ENCODE measurements at places on chromosomes 5 and 9.

DNA sequence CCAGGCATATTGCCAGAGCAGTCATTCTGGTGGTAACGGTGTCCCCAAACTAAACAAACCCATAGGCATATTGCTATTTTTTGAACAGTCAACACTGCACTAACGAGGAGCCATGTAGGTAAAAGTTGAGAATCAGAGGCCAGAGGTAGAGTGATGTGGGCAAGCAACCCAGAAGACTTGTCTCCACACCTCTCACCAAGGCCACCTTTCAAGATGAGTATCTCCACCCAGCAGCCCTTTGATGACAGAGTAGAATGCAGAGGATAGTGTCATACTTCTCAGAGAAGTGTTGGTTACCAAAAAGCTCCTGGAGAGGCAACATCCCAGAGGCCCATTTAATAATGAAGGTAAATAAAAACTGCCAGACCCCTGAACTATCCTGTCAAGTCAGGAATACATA lies 63.9 kb downstream of the FCHO2 start:
- DNase-seq, result no peak

DNA sequence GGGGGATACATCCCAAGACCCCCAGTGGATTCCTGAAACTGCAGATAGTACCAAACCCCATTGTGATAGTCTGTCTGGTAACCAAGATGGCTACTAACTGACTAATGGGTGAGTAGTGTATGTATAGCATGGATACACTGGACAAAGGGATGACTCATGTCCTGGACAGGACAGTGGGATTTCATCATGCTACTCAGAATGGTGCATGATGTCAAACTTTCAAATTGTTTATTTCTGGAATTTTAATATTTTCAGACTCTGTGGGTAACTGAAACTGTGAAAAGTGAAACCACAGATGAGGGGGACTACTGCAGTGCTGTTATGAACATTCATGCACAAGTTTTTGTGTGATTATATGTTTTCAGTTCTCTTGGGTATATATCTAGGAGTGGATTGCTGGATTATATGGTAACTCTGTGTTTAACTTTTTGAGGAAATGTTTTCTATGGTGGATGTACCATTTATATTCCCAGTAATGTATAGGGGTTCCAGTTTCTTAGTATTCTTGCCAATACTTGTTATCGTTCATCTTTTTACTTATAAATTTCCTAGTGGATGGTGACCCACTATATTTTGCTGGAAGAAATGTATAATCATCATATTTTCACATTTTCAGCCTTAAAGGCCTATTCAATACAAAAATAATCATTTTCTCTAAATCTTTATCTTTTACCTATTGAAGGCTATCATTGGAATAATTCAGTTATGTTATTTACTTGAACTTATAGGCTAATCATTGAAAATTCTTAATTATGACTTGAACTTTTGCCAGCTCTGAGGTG lies 140.9 kb downstream of the NR3C1 start:
- no peak for DNase-seq

DNA sequence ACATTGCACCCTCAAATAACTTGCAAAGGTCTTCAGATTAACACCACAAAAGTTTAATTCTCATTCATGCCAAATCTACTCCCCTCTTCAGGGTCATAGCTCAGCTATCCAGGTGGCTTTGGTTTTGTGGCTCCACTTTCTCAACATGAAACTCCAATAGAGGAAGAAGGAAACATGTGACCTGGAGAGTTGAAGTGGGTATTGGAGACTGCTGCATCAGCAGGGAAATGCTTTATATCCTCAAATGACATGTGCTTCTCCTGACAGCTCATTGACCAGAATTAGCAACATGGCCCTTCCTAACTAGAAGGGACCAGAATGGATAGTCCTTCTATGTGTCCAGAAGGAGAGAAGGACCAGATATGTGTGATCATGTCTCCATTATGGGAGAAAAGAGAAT lies 73.6 kb downstream of the TLR4 start:
- DNase-seq, result no peak

DNA sequence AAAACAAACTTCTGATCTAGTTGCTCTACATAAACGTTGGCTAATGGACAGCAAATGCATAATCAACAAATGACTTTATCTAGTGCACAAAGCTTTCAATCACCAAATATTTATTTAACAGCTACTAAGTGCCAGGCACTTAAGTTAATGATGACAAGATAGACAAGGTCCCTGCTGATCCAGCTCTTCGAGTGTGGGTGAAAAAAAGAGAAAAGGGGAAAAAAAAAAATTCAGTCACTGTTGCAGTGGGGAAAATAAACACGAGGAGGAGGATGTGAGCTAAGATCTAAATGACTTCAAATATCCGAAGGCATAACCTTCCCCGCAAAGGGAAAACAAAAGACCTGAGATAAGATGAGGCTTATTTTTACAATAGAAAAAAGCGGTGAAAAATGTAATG lies 9.6 kb downstream of the PSIP1 start:
- no peak for DNase-seq

GRCh38 chr9:123562844-123563346 lies 206.9 kb downstream of the CRB2 start:
- DNase-seq, result peak; percentile 15

DNA sequence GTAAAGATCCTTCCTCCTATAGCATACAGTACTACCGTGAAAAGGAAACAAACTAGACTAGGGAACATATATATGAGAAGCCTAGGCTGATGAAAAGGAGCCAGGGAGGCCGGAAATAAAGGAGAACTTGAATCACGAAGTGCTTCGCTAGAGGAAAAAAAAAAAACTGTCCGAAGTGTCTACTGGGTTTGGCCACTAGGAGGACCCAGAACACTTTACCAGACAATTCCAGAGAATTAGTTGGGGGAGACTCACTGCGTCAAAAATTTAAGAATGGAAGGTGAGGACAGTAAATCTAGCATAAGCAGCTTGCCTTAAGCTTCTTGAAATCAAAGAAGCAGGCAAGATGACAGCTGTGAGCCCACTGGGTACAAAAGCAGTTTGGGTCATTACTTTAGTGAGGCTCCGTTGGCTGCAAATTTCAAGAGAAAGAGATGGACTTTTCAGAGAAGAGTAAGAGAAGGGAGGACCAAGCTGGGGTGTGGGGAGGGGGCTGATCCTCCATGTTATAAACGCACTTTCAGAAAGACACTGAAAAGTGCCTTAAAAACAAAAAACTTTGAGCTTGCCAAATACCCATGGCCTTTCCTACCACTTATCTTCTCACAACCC lies 47.4 kb downstream of the P4HA2 start:
- DNase-seq, result peak; percentile 33

DNA sequence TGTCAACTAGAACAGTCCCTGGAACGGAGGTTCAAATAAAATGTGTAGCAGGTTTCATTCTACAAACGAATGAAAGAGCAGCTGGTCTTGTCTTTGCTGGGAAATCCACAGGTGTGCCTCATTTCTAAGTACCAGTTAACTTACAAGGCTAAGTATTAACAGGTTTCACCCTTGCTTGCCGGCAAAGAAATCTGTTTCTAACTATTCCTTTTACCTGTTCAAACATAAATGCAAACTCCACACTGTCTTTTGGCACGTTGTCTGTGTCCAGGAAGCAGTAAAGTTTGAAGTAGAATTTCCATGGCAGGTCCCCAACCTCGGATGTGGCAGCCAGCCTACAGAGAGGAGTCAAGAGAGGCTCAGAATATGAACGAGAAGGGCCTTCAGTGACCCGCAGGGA lies 54.4 kb upstream of the RETREG1 start:
- DNase-seq, result no peak

DNA sequence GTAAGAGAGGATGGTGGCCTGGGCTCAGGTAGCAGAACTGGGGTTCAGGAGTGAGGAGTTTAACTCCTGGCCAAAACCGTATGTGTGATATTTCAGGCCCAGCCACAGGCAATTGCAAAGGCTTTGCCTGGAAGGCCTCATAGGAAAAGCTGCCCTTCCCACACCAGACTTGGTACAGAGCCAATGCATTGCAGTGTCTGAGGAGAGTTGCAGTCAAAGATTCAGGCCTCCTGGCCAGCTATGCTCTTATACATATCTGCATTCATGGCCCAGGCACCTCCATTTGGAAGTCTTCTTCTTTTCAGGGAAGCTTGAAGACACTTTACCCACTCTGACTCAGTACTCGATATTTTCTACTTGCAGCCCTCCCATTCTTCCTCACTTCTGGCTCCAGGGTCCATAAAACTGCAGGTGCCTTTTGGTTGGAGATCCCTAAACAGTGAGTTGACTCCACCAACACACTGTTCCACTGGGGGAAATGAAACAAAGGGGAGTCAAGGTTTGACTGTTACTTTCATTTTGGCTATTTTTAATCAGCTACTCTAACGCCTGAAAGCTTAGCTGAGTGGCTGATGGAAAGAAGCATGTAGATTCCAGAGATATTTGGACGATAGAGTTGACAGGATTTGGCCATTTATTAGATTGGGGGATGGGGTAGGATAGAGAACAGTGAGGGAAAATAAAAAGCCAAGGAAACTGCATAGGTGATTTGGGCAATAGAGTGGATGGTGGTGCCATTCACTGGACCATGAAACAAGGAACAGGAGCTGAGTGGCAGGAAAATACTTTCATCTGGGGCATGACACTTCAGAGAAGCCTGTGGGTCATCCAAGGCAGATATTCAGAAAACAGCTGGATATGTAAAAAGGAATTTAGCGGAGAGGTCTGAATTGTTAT lies 30.6 kb upstream of the IL33 start:
- no peak for DNase-seq

Data from Jurkat, Clone E6-1 (cell line).